ENCODE measurements at places on chromosomes 2 and 18.

GRCh38 chr2:27738349-27739057 lies 33.0 kb upstream of the MRPL33 start:
- DNase-seq, result no peak

- DNase-seq, result peak; percentile 3
Measured at GRCh38 chr2:24512831-24513230, 21.8 kb downstream of the NCOA1 start.

GRCh38 chr2:207130958-207131521 lies 34.7 kb downstream of the KLF7 start:
- no peak for DNase-seq

- DNase-seq, result no peak
Measured at GRCh38 chr2:142088058-142088568, 42.7 kb downstream of the LRP1B start.

GRCh38 chr2:205011031-205011430 lies 465.8 kb downstream of the PARD3B start:
- DNase-seq, result no peak

GRCh38 chr2:225814554-225814953 lies 415.0 kb downstream of the NYAP2 start:
- no peak for DNase-seq

GRCh38 chr2:159807183-159808031 lies 9.4 kb upstream of the CD302 start:
- peak; percentile 40 for DNase-seq

- DNase-seq, result no peak
Measured at GRCh38 chr2:15553519-15553918, 7.6 kb downstream of the NBAS start.

DNA sequence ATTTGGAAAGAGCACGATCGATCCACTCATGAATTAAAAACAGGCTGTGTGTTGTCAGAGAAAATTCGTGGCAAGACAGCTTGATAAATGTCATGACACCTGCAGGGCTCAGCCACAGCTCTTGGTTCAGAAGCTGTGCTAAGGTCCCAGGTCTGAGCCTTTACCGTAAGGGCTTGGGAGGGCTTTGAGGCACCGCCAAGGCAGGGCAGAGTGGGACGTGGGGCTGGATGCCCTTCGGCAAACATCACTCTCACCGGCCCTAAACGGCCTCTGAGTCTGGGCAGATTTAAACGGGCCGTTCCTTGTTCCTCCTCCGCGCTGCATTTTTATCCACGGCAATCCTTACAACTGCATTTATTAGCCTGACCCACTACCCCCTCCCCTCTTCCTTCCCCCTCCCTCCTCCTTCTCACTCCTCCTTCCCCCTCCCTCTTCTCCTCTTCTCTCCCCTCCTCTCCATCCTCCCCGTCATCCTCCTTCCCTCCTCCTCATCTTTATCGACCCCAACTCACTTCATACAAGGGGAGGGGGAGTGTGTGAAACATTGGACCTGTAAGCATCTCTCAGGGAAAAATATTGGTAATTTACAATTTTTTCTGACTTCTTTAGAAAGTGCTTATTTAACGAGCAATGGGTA lies 33.9 kb downstream of the MBP start:
- DNase-seq, result no peak

- DNase-seq, result no peak
Measured at GRCh38 chr2:28776471-28776870, 24.8 kb downstream of the PPP1CB start.

DNA sequence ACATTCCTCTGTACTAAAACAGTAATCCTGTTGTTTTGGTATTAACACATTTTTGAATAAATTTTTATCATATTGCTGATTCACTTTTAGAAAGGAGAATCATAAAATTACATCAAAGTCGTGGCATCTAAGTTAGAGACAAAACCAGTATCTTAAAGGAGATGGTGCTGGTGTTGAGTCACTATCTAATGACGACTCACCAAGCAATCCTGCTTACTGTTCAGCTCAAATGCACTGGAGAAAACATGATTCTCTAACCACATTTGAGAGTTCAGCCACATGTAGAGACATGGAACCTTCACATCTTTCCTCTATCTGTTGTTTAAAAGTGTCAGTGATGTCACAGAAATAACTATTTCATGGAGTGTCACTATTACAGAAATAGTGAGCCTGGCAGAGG lies 473.8 kb downstream of the TGIF1 start:
- DNase-seq, result peak; percentile 51

- no peak for DNase-seq
Measured at GRCh38 chr18:76823587-76824011, 1.2 kb downstream of the ZNF236 start.

GRCh38 chr2:96308248-96308647 lies 2.9 kb upstream of the SNRNP200 start:
- no peak for DNase-seq

DNA sequence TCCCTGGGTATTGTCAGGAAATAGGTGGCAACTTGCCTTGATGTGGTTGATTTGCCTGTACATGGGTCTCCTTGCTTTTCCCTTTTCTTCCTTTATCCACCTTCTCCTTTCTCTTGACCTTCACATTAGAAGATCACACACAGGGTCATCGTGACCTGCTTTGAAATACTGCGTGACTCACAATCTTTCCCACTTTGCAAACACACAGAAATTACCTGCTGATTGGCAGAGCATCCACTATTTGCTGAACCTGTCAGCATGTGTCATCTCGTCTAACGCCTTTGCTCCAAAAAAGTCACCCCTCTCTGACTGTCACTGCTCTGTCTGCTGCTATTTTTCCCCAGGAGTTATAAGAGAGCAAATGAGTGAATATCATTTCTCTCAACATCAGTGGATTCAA lies 60.8 kb downstream of the MYO3B start:
- DNase-seq, result no peak

DNA sequence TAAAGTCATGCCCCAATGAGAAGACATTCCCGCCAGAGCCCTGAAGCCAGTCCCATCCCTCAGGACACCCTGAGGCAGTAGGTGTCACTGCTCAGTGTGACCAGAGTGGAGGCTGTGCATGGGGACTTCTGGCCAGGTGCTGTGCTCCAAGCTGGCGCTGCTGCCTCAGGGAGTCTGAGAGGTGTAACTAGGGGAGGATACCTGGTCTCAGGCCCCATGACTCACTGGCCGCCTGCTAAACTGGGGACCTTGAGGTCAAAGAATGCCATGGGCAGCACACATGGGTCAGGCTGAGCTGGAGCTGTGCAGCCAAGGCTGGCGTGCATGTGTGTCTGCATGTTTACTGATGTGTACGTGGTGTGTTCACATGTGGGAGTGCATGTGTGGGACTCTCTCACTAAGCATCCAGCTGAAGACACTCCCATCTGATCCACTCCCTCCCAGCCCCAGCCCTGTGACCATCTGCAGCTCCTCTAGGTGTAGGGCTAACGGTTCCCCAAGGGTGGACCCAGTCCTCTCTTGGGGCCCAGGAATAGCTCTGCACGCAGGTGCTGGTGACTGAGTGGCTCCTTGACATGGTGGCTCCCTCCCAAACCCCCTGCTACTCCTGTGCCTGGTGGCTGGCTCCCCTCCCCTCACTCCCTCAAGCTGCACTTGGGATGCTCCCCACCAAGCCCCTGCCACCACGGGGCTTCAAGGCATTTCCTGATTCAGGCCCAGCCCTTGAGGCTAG lies 16.5 kb downstream of the HS6ST1 start:
- no peak for DNase-seq

GRCh38 chr18:35581898-35582641 lies 530 bp downstream of the GALNT1 start:
- DNase-seq, result peak; percentile 7

DNA sequence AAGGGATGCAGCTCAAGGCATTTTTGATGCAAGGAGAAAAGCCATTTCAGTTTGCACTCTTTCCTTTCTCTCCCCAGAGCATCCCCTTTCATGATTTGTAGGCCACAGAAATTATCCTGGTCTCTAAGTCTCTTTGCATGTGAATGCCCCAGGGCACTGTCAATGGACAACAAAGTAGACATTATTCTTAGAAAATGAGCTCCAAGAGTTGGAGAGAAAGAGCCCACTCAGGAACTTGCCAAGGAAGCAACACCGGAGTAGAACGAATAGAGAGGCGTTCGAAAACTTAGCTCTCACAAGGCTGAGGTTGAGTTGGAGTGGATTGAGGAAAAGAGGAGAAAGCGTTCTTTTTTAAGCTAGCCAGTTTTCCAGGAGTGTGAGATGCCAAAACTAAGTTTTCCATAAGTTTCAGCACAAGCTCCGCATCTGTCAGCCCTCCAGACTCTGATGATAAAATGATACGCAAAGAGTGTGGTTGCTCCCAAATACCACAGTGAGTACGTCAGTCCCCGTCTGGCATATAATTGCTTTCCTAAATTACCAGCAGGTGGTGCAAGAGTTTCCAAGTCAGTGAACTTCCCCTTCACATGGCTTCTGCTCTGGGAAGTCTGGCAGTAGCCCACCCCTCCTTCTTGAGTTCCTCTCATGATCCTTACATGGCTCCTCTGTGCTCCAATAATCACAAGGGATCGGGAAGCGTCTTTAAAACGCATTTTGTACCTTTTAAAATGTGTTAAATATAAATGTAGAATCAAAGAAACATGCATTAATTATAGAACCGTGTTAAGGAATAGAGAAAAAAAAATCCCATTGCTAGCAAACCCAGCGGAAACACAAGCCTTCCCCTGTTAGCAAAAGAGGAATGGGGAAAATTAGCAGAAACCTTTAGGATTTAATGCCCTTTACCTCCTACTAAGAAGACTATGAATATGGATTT lies 1060.6 kb upstream of the FANCL start:
- DNase-seq, result no peak

DNA sequence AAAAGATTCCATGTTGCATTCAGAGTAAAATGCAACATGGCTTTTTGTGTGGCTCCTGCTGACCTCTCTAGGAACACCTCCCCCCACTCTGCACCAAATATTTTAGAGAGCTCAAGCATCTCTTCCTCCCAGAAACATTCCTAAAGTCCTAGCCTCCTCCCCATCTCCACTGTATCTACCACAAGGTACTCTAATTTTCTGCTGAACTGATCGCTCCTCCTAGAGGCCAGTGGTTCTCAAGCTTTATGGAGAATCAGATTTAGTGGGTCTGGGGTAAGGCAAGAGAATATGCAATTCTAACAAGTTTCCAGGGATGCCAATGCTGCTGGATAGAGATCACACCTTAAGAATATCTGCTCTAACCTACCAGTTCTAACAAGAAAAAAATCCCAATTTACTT lies 89.5 kb upstream of the HNRNPA3 start:
- DNase-seq, result no peak

DNA sequence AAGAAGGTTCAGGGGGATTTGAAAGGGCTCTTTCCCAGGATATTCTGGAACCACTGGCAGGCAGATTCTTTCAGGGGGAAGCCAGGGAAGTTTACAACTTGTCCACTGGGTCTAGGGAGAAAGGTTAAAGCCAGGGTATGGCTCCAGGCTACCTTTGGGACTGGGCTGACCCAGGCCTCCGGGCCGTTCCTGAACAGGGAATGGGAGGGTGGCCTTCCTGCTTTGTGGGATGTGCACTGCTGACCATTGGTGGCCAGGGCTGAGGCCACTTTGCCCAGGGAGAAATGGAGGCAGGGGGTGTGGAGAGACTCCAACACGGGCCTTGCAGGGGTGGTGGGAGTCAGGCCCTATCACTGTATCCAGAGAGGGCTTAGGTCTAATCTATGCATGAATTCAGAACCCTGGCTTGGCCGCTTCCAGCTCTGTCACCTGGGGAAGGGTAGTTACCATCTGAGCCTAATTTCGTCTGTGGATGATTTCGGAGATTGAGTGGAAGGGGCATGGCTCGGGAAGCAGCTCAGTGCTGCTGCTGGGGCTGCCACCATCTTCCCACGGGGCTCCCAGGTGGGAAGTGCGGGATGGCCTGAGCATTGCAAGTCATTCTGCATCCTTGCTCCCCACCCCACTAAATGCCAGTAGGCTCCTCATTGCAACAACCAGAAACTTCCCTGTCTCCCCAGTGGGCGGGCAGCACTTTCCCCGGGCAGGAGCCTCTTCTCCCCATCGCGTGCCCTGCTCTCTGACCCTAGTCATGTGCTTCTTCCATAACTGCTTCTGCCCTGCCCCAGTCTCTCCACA lies 57.1 kb upstream of the OTOF start:
- DNase-seq, result no peak

DNA sequence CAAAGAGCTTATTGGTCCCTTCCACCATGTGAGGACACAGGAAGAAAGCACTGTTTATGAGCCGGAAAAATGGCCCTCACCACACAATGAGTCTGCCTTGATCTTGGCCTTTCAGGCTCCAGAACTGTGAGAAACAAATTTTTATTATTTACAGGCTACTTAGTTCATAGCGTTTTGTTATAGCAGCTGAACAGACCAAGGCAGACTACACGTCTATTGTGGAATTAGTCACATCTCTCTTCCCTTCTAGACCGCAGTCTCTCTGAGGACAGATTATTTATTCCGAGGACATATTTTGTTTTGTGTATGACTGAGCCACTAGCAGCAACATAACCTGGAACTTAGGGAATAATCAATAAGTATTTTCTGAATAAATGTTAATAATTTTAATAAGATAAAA lies 125.5 kb downstream of the ASB1 start:
- no peak for DNase-seq

DNA sequence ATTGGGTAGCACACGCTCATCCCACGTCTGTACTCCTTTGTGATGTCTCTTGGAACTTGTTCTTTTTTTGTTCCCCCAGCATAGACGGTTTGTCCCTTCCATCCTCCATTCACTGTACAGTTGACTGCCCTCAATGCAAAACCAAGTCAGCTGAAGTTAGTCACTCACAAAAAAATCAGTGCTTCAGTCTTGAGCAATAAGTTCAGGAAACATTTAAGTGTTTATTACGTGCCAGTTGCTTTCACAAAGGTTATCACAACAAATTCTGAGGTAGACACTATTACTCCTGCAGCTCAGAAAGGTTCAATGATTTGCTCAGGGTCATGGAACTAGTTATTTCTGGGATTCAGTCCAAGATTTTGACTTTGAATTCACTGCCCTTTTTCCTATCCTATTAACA lies 102.2 kb downstream of the PDE1A start:
- peak; percentile 48 for DNase-seq

DNA sequence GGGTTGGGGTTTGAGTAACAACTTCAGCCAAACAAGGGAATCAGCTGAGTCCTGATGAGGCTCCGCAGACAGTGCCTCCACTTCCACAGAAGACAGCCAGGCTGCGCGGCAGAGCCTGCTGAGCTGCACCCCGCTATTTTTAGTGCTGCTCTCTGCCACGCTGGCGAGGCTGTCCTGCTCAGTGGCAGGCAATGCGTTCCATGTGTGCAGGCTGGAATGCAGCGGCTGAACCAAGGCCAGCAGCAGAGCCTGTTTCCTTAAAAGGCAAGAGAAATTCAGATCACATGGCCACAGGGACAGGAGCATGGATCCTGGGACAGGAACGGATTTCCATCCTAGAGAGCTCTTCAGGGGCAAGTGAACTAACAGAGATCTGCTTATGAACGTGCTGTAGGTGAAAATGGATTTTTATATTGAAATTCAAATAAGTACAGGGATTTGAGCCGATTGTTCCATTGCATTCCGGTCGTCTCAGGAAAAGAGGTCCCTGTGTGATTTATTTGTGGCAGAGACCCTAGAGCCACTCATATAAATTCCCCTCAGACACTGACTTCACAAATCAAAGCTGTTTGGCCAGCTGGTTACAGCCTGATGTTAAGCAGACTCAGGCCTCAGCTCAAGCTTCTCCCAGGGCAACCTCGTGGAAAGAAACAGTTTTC lies 98.7 kb downstream of the COL6A3 start:
- peak; percentile 99 for DNase-seq

- DNase-seq, result no peak
Measured at GRCh38 chr18:57836557-57836956, 33.4 kb upstream of the ATP8B1 start.

All from HCEC 1CT (cell line).